LoVo (cell line): ENCODE measurements at places on chromosomes 2 and 18.
A peak's percentile ranks its signal among the peaks of the same experiment; 100 is the strongest.

DNA sequence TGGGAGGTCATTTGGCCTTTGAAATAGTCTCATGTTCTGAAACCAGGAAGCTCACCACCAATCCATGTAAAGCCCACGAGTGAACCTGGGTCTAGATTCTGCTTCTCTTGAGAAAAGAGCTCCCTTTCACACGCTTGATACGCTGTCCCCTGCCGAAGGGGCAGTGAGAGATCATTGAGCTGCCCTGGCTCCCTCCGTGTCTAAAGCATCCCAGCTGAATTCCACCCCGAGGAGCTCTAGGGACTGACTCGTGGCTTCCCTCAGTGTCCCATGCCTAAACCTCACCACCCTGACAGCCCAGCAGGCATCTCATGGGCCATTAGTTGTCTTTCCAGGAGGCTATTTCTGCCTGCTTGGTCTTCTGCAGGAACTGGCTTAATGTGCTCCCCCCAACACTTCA lies 68.6 kb downstream of the COL6A3 start:
- DNase-seq, result no peak

GRCh38 chr18:13233787-13234783 lies 15.5 kb downstream of the LDLRAD4 start:
- DNase-seq, result no peak

GRCh38 chr2:228841475-228841874 lies 429.6 kb downstream of the PID1 start:
- DNase-seq, result no peak

GRCh38 chr2:118844261-118845004 lies 3.0 kb downstream of the EN1 start:
- no peak for DNase-seq

DNA sequence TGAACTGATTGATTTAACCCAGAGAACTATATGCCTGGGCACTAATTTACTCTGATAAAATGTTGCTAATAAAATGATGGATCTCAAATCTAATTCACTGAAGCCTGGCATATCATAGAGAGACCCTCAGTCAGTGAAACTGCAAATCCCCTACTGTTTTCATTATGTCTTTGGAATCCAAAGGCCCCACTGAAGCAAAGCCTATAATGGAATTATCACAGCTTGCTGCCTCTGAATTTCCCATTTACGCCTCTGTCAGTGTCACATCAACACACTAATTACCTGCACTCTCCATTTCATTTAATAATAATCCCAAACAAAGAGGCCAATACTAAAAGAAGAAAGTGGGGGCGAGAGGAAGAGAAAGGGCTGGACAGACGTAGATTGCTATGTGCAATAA lies 470.9 kb downstream of the MBD2 start:
- DNase-seq, result no peak

DNA sequence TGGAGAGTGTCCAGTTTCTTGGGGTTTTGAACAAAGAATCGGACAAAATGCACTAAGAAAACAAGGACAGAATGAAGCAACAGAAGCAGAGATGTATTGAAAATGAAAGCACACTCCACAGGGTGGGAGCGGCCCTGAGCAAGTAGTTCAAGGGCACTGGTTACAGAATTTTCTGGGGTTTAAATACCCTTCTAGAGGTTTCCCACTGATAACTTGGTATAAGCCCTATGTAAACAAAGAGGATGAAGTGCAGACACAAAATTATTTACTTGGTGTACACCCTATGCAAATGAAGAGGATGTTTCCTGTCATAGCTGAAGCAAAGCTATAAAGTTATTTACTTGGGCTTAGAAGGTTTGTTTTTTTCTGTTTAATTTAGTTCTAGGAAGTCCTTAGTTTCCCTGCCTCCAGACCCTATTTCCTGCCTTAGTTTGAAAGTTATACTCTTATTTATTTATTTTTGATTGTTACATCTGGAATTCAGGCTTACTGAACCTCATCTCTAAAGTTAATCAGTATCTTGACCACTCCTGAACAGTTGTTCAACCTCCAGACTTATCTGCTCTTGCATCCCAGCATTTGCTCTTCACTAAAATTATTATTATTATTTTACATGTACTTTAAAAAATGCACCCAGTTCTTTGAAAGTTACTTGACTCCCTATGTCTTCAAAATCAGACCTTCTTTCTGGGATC lies 193.5 kb downstream of the SPP2 start:
- DNase-seq, result peak; percentile 54

GRCh38 chr2:199572571-199572970 lies 114.8 kb upstream of the SATB2 start:
- DNase-seq, result no peak

DNA sequence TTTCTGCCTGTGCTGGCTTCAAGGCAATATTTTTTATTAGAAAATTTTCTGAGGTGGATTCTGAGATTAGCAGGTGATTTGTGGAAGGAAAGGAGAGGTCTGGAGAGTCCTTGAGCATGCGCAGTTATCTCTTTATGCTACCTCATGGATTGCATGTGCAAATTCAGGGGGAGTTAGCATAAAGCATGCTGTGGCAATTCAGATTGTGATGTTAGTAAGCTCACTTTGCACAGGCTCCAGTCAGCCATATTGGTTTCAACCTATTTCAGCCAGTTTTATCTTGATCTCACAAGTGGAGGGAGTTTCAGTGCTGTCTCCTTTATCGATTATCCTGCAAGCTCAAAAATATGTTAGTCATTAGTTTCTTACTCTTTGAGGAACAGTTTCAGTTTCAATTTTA lies 2012.3 kb upstream of the PIK3C3 start:
- DNase-seq, result no peak

DNA sequence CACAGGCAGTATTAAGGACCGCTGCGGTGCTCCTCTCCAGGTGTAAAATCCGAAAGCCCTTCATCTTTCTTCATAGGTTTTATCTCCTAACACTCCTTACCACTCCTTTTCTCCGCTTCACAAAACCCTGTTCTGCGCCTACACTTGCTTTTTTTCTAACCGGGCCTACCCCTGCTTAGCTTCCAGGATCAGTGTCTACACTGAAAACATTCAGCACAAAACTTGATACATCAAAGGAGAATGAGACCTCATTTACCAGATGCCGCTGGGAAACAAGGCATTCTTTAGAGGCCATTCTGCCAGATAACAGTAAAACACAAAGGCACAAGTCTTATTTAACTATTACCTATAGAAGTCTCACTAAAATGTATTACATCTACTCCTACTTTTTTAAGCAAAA lies 13.1 kb downstream of the CHST10 start:
- DNase-seq, result no peak

DNA sequence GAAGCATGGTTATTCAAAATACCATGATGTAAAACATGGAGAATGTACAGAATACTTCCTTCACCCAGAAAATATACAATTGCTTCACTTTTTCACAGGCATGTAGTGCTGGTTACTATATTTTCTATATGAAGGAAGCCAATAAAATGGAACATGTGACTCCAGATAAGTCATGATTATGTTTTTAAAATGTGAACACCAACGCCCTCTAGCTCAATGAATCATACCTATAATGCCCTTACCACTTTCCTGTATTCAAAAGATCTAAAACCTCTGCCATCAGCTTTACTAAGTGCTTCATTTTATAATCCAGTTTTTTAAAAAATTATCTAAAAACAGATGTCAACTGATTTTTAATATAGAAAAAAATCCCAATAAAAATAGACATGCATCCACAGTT lies 59.9 kb downstream of the SMAD2 start:
- no peak for DNase-seq

DNA sequence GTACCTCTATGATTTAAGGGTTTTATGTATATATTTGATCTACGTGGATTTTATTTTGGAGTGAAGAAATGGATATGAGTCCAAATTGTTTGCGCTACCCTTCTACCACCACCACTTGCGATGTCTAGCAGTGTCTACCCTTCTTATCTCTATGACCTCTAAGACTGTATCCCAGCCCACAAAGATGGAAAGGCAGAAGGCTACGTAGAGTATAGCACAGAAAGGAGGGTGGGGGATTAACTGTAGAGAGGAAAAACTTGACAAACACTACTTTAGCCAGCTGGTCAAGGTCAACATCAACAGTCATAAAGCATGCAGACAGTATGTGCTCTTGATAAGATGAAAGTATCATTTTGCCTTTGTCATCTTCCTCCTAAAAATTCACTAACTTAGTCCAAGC lies 14.4 kb downstream of the ITSN2 start:
- no peak for DNase-seq

DNA sequence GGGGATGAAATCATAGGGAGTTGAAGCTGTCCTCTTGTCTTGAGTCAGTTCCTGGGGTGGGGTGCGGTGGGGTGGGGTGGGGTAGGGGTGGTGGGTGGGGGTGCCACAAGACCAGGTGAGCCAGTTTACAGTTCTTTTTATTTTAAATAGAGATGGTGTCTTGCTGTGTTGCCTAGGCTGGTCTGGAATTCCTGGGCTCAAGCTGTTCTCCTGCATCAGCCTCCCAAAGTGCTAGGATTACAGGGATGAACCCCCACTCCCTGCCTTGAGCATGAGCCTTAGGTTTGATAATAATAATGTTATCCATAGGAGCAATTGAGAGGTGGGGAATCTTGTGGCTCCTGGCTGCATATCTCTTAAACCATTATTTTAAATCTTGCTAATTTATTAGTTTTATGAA lies 183.1 kb upstream of the ALPP start:
- no peak for DNase-seq

DNA sequence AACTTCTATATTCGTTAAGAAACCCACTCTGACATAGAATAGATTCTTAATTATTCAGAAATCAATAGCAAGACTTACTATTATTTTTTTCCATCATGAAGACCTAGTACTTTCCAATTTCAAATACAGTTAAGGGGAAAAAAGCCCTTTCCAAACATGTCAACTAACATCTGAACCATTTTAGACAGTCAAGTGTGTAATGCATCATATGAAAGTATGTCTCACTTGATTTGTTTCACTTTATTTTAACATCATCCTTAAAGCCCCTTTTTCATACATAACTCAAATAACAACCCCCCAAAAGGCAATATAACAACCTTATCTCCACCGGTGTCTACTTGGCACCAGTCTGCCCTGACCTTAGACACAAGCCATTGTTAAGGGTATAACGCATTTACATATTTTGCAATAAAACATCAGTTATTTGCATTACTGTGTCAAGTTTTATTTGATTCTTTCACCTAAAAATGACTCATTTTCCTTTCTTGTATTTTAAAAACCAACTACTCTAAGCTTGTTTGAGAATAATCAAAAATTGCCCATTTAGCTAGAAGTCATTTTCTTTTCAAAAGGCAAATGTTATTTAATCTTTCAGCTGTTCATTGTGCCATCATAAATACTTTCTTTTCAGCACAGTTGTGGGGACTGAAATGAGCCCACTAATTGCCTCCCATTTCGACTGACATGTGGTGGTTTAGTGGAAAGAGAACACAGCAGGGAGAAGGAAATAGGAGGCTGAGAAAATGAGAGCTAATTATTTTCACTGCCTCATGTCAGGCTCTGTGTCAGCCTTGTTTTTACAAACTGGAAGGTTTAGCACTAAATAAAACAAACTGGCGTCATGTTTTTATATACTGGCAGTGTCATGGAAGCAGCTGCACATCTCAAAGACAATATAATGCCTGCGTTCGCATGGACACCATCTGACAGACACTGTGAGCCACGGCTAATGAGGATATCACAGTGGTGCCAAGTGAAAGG lies 104.7 kb upstream of the CDCA7 start:
- DNase-seq, result no peak

GRCh38 chr18:36214811-36215210 lies 27.5 kb downstream of the MOCOS start:
- DNase-seq, result no peak
